RWPE2 (cell line): ENCODE measurements at places on chromosomes 2 and 18.

DNA sequence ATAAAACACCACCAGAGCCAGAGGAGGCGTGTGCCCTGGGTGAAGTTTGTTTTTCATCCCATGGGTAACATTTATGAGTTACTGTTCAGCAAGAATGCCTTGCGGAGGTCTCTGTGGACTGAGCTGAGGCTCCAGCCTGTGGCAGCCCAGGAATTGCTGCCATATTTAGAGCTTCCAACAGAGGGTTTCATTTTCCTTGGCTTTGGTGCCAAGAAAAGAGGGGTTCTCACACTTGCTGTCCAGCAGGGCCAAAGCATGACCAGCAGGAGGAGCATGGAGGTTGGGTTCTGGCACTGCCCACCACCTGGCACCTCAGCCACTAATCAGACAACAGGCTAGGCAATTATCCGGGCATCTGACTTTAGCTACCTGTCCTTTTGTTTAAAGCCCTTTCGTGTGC, 36.7 kb downstream of the EPAS1 start:
- no peak for DNase-seq

DNA sequence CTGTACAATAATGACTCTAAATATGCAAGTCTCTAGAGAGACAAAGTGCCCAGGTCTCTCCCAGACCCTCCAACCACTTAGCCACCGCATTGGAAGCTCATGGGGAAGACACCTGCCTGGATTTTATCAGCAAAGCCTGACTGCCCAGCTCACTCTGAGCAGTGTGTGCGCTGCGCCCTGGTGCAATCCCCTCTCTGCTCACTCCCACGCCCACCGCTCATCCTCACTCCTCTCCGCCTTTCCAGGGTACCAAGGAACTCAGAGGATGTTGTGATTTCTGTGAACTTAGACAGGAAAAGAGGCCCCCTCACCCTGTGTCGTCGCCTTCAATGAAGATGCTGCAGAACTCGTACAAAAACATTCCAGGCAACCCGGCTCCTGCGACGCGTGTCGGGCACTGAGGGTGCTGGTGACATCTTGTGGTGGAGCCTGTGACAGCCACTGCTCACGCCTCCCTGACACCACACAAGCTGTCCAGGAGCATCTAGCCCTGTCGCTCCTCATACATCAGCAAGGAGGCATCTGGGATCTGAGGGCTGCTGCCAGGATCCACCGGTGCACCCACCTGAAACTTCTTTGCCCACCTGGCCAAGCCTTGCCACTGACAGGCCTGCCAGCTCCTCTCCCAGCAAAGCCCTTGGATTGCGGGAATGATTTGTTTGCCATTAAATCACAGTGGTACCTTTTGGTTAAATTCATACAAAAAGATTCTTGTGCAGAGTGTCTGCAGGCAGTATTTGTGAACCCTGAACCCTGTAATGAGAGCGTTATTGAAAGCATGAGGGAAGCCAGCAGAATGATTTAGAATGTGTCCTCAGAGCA, 220.4 kb downstream of the ZNF516 start:
- no peak for DNase-seq

GRCh38 chr2:28563869-28564268, 68.0 kb downstream of the PLB1 start:
- DNase-seq, result no peak

- no peak for DNase-seq
These were observed 171.2 kb downstream of the HAUS1 start for GRCh38 chr18:46275370-46275769.

- peak; percentile 39 for DNase-seq
These were observed 68.3 kb downstream of the NDUFA10 start for GRCh38 chr2:239956818-239957261.

- no peak for DNase-seq
These were observed 22.9 kb upstream of the NCKAP5 start for GRCh38 chr2:133591164-133591563.

DNA sequence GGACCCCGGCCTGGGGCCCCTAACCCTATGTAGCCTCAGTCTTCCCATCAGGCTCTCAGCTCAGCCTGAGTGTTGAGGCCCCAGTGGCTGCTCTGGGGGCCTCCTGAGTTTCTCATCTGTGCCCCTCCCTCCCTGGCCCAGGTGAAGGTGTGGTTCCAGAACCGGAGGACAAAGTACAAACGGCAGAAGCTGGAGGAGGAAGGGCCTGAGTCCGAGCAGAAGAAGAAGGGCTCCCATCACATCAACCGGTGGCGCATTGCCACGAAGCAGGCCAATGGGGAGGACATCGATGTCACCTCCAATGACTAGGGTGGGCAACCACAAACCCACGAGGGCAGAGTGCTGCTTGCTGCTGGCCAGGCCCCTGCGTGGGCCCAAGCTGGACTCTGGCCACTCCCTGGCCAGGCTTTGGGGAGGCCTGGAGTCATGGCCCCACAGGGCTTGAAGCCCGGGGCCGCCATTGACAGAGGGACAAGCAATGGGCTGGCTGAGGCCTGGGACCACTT, 16.4 kb downstream of the EMX1 start:
- DNase-seq, result no peak

- no peak for DNase-seq
These were observed 32.5 kb downstream of the RNF152 start for GRCh38 chr18:61860302-61860701.

GRCh38 chr18:57959278-57959677, 84.7 kb upstream of the NEDD4L start:
- DNase-seq, result no peak

DNA sequence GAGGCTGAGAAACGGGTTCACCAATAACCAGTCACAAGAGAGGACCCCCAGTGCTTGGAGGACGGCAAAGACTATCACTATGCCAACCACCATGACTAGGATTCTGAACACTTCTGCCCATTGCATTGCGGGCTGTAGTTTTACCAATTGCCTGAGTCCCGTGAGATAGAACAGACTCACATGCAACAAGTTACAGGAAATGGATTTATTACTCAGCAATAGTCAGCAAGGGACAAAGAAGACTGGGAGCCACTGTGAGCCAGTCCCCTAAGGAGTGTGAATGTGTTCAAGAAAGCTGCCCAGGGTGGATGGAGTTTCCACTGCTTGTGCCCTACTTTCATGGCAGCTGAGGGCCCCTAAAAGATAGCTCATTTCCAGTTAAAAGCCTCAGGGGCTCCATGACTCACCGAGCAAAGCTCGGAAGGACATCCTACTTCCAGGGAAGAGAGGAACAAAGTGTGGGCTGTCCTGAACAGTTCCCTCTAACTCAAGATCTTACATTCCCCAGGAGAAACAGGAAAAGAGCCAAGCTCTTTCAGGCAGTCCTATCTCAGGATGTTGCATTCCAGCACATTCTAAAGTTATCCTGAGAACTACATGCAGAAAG, 54.4 kb downstream of the SLC4A3 start:
- DNase-seq, result no peak

- no peak for DNase-seq
These were observed 18.7 kb upstream of the COLEC12 start for GRCh38 chr18:519019-519879.

GRCh38 chr18:650428-650858, 7.0 kb upstream of the TYMS start:
- no peak for DNase-seq

DNA sequence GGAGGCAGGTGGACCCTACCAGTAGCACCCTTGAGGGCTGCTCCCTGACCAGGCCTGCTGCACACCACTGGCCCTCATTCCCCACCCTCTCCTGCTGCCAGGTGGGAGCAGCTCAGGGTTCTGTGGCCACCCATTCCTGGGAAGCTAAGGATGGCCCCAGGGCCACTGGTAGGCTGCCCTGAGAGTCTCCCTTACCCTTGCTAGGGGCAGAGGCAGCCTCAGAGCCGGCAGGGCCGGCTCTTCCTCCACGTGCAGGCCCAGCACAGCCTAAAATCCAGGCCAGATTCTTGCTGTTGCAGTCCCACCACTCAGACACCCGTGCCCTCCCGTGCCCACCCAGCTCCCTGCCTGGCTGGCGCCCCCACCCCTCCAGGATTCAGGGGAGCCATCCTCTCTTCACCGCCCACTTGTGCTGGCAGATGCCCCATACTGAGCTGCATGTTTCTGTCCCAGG, 199.0 kb downstream of the EIPR1 start:
- DNase-seq, result no peak

GRCh38 chr2:77372636-77373035, 149.5 kb downstream of the LRRTM4 start:
- DNase-seq, result no peak

- no peak for DNase-seq
These were observed 33.1 kb downstream of the MEX3C start for GRCh38 chr18:51164342-51164741.

DNA sequence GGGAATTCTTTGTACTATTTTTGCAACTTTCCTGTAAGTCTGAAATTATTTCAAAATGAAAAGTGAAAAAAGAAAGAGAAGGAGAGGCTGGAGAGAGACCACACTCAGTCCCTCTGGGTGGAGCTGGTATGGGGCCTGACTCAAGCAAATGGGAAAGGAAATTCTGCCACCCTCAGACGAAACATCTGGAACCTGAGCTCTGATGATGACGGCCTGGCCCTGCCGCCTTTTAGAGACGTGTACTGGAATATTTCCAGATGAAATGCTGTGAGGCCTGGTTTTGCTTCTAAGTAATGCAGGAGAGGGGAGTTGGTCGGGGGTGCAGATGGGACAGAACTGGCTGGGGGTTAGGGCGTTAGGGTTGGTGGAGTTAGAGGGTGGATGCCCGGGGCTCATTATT, 57.4 kb upstream of the GLI2 start:
- no peak for DNase-seq
